ENCODE measurements at places on chromosomes 11 and 22. TPM values are rescaled to one million over a fixed set of nuclear protein-coding genes. Genes with fewer than 3 reads are reported as not detected.

- no peak overlapping the region for H3K27ac ChIP-seq
- H3K4me1 ChIP-seq = peaks cover 9% of the 10 kb centered on the region
- peaks cover 55% of the 10 kb centered on the region for H3K36me3 ChIP-seq
- H3K27me3 ChIP-seq = no peaks in the 10 kb centered on the region
These were observed 30.3 kb upstream of the NAP1L4 start for GRCh38 chr11:3022300-3022967.

OR56A1 gene
- not detected for total RNA-seq

GRCh38 chr11:75869661-75870455 lies 54.8 kb downstream of the UVRAG start:
- no peaks in the 10 kb centered on the region for H3K4me1 ChIP-seq
- H3K27ac ChIP-seq = no peak overlapping the region
- H3K36me3 ChIP-seq = no peaks in the 10 kb centered on the region
- DNase-seq = no peak

DNA sequence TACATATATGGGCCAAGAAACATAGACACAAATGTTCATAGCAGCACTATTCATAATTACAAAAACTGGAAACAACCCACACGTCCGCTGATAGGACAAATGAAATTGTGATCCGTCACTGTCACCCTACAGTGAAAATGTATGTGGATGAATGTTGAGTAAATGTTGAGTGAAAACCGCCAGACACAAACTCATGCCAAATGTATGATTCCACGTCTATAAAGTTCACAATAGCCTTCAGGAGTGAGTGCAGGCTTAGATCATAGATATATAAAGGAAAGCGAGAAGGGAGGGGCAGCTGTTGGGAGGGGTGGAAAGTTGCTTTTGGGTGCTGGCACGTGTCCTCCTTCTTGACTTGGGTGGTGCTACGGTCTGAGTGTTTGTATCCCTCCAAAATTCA lies 33.6 kb downstream of the DBX1 start:
- H3K27me3 ChIP-seq = no peaks in the 10 kb centered on the region
- H3K4me3 ChIP-seq = no peak overlapping the region
- H3K4me1 ChIP-seq = peaks cover 10% of the 10 kb centered on the region
- DNase-seq = no peak

GRCh38 chr11:80584661-80585060 lies 1143.8 kb upstream of the TENM4 start:
- no peak for DNase-seq
- H3K4me1 ChIP-seq = no peaks in the 10 kb centered on the region
- H3K27me3 ChIP-seq = no peaks in the 10 kb centered on the region
- no peaks in the 10 kb centered on the region for H3K36me3 ChIP-seq
- no peak overlapping the region for H3K4me3 ChIP-seq

DNA sequence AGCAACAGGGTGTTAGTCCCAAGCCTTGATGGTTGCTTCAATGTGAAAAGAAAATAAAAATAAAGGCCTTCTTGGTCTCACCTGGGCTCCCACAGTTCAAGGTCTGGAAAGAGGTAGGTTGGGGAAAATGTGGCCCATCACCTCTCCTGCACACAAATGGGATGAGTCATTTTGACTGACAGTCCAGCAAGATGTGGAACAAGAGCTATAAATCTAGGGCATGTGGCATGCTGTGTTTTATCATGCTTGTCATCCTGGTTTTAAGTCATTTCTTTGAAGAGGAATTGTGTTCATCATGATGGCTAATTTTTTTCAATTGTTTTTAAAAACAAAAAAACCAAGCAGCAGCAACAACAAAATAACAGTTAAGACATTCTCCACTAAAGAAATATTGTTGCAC lies 503.7 kb downstream of the NTM start:
- DNase-seq = no peak
- H3K36me3 ChIP-seq = no peaks in the 10 kb centered on the region
- H3K27me3 ChIP-seq = no peaks in the 10 kb centered on the region
- no peak overlapping the region for H3K27ac ChIP-seq
- no peaks in the 10 kb centered on the region for H3K4me1 ChIP-seq
- H3K4me3 ChIP-seq = no peak overlapping the region

GRCh38 chr11:42255906-42256305 lies 796.5 kb upstream of the LRRC4C start:
- no peaks in the 10 kb centered on the region for H3K4me1 ChIP-seq
- no peaks in the 10 kb centered on the region for H3K36me3 ChIP-seq
- H3K27ac ChIP-seq = no peak overlapping the region

Measured in thyroid gland (tissue), 4 donors.